NCI-H2227 treated with DMSO at 0.1 percent for 48 hours (cell line): ENCODE measurements at places on chromosomes 16 and 17.

DNA sequence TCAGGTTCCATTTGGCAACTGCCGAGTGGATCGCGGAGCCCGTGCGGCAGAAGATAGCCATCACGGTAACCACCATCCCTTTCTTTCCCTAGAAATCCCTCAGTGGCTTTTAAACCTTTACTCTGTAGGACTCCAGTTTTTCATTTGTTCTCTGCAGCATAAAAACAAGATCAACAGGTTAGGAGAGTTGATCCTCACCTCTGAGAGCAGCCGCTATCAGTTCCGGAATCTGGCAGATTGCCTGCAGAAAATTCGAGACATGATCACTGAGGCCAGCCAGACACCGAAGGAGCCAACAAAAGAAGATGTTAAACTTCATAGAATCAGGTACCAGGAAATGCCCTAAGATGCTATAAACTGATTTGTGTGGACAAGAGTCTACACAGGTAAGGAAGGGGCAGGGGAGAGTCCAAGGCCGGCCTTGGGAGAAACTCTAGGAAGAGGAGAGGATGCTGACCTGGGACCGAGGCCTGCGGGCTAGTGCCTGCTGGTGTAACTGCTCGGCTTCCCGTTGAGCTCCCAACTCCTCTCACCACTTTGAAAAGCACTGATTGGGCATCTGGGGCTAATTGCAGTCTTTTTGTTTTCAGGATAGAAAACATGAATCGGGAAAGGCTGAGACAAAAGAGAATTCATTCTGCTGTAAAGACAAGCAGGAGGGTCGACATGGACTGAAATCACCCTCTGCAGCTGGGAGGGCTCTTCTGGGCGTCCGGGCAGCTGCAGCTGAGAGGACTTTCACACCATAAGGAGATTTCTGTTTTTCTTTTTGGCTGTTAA is 8.1 kb downstream of the MRPL58 start:
- DNase-seq: no peak

DNA sequence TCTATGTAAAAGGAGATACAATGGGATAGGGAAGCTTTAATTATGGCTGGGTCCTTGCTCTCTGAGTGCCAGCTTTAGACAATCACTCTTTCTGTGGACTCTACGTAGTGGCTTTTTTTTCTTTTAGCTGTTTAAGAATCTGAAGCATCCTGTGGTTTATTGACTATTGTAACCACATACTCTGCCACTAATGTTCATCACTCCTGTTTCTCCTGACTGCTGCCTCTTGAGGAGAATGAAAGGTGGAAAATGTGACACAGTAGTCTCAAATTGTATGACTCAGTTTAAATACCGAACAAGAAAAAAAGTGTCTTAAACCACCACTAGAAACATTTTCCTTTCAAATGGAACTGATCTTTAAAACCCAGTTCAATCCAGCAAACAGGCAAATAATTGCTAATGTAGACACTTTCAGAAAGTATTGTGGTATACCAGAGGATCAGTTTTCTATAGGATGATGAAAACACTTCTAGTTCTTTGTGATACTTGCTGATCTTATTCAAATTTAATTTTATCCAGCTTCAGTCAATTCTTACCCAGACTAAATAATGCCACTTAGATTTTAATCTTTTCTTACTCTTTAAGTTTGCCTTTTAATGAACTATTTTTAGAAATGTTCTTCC is 302.7 kb upstream of the PMFBP1 start:
- no peak for DNase-seq

DNA sequence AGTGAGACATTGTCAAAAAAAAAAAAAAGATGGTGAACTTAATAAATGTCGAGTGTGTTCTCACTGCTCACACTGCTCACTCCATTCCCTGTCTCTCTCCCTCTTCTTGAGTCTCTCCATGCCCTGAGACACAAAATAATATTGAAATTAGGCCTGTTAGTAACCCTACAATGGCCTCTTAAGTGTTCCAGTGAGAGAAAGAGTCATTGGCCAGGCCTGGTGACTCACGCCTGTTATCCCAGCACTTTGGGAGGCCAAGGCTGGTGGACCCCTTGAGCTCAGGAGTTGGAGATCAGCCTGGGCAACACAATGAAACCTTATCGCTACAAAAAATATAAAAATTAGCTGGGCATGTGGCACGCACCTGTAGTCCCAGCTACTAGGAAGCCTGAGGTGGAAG is 16.2 kb upstream of the CSF3 start:
- no peak for DNase-seq

- no peak for DNase-seq
Observed at GRCh38 chr16:58842156-58842555, 108.0 kb upstream of the GOT2 start.

DNA sequence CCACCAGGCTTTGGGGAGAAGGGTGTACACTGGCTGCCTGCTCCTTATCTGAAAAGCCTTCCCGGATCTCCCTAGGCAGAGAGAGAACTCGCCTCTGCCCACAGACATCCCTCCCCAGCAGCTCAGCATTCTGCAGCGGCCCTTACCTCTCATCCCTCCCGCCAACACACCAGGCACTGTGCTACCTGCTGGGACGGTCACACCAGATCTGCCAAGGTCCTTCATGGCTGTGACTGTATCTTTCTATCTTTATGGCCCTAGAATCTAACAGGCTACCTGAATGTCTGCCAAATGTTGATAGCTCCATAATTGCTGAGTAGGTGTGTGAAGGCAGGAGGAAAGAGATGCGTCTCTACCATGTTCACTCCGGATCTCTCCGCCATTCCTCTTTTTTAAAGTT is 7.9 kb downstream of the TSNAXIP1 start:
- DNase-seq: no peak
